Fibroblast of the aortic adventitia (primary cell): ENCODE measurements at places on chromosomes 12 and 14.

DNA sequence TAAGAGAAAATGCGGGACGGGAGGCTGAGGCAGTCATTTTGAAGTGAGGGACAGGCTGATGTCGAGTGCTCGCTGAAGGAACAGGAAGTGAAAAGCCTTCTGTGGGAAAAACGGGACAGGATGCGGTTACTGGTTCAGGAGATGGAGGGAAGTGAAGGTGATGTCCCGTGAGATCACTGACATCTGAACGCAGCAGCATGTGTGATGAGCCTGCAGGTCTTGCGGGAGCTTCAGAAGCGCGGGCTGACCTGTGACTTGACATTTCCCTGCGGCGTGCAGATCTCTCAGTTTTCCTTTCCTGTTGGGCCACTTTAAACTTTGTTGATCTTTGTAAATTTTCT lies 77.8 kb downstream of the DDX51 start:
- DNase-seq, result no peak

DNA sequence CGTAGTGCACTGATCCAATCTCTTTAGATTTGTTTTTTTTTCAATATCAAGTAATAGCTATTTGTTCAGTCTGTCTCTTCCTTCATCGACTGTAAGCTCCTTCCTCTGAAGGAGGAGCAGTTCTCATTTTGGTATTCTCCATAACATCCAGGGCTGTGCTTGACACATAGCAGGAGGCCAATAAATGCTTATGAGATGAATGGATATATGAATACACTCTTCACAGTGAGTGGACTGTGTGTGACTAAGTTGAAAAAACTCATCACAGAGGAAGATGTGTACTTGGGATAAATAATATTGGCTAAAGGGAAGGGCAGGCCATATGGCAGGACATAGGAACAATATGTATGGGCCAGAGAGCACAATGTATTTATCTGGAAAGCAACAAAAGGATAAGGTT lies 205.3 kb upstream of the PRICKLE1 start:
- DNase-seq, result no peak

- DNase-seq, result no peak
These were observed 424.7 kb upstream of the TMPO start for GRCh38 chr12:98090731-98091130.

GRCh38 chr12:97520106-97520505 lies 57.5 kb downstream of the RMST start:
- DNase-seq, result no peak

- DNase-seq, result no peak
These were observed 2.6 kb downstream of the LRRC10 start for GRCh38 chr12:69608114-69608513.

GRCh38 chr12:83106873-83107272 lies 420.2 kb downstream of the TMTC2 start:
- no peak for DNase-seq

DNA sequence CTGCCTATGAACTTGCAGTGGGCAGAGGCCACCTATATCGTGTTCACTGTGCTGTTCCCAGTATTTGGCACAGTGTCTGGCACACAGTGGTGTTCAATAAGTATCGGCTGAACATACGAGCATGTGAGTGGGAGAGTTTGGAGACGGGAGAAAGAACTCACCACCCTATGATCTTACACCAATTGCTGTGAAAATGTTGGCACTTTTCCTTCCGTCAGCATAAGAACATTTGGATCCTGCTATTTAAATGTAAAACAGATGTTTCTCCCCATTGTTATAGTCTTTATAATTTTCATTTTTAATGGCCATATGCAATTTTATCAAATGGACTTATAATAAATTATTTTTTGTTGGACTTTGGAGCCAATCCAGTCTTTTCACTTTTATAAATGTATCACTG lies 144.4 kb downstream of the EFCAB11 start:
- DNase-seq, result peak; percentile 69

DNA sequence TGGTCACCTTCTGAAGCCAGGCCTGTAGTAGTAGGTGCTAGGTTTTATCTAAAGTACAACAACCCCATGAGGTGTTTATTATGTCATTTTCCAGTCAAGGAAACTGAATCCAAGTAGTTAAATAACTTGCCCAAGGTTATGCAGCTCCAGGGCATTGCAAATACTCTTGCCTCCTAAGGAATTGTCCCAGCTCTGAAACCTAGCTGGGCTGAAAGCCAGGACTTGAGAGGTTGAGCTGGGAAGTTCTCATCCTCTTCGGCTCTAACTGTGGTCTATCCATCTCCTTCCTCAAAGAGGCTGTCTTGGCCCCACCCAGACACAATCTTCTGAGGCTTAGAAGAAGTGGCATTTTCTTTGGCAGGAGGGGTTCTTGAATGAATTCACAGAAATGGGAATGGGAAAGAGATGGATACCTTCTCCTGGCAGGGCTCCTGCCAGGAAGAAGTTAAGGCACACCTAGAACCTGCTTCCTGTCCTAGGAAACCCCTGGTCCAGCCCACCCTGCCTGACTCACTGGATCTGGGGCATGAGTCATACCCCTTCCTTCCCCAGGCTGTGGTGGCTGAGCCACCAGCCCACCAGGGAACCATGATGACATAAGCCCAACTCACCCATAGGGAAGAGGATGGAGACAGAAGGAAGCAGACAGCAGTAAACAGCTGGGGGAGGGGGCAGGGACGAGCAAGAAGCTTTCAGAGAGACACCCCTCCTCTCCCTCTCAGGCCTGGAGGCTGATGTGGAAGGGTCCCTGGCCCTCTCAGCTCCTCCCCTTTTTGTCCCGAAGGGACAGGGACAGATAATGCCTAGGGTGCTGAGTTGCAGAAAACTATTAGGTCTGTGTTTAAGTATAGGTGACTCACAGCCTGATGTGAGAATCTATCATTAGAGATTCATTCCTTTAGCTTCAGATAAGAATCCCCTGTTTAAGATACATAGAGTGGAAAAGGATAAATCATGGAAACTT lies 2.1 kb upstream of the PLEK2 start:
- DNase-seq, result peak; percentile 47

- no peak for DNase-seq
These were observed 19.0 kb downstream of the PTPN21 start for GRCh38 chr14:88535813-88536212.

DNA sequence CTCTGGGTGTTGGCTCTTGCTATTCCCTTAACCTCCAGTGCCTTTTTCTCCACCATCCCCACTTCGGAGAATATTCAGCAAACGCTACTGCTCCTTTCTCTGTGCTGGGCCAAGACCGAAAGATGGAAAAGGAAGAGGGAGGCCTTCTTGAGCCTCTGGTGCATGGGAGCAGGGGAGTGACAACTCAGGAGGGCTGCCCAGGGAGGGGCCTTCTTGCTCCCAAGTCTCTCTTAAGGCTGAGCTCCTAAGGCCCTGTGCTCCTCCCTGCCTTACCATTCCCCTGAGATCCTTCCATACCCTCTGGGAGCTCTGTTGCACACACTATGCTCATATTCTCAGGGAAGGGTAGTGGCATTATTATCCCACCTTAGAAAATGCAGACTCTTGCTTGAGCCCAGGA lies 34.9 kb downstream of the SH2B3 start:
- DNase-seq, result no peak

DNA sequence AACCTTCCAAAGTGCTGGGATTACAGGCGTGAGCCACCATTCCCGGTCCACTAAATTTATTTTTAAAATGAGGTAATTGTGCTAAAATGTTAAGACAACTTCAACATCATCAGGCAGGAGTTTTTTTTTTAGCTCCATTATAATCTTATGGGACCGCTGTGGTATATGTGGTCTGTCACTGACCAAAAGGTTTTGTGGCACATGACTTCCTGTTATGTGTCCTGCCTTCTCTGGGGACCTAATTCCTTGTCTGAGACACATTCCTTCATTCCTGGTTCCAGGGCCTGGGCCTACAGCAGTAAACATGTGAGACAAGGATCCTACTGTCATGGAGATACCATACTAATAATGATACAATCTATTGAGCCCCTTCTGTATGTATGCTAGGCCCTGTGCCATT lies 4.9 kb downstream of the TEX52 start:
- no peak for DNase-seq

DNA sequence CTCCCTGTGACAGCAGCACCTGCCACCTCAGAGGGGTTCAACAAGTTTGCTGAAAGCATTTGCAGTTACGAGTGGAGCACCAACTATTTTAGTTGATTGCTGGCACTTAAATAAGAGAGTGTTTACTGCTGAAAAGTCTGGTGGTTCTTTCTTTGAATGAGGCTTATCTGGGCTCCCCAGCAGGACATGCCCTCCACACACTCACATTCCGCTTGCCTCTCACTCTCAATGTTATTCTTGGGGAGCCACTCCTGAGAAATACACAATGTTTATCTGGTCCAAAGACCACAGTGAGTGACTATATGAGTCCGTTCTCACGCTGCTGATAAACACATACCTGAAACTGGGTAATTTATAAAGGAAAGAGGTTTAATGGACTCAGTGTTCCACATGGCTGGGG lies 31.9 kb downstream of the NT5DC3 start:
- DNase-seq, result no peak

GRCh38 chr14:80679273-80679672 lies 262.3 kb downstream of the CEP128 start:
- DNase-seq, result no peak

GRCh38 chr12:72234886-72235285 lies 37.3 kb upstream of the TRHDE start:
- no peak for DNase-seq

- no peak for DNase-seq
These were observed 60.6 kb upstream of the NAA30 start for GRCh38 chr14:57329833-57330232.

DNA sequence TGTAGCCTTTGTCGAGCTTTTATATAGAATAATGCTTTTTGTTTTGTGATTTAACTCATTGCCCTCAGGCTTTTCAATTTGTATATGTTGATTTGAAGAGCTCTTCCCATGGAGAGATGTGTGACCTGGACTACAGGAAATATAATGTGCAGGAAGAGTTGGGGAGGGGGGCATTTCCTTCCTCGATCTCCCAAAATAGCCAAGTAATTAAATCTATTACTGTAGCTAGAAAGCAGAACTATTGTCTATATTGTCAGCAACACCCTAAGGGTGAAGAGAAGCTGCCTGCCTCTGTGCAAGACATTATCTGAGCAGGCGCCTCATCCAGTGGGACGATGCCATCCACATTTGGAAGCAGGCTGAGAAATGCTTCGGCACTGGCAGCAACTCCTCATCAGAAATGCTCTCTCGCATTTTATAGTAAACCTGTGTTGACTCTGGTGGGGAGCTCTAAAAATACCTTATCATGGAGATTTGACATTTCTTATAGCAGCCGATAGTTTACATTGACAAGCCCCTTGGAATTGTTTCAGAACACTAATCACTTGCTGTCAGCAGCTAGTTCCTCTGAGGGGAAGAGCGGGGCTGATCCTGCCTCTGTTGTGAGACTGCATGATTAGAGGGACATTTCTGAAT lies 392.5 kb upstream of the RGS6 start:
- DNase-seq, result no peak
